CD4-positive, alpha-beta memory T cell (primary cell): ENCODE measurements at places on chromosomes 12 and 14. TPM values are rescaled to one million over a fixed set of nuclear protein-coding genes. Genes with fewer than 3 reads are reported as not detected.

KRT83 gene
- not detected for polyA plus RNA-seq

TOMM20L gene
- not detected for polyA plus RNA-seq

DNA sequence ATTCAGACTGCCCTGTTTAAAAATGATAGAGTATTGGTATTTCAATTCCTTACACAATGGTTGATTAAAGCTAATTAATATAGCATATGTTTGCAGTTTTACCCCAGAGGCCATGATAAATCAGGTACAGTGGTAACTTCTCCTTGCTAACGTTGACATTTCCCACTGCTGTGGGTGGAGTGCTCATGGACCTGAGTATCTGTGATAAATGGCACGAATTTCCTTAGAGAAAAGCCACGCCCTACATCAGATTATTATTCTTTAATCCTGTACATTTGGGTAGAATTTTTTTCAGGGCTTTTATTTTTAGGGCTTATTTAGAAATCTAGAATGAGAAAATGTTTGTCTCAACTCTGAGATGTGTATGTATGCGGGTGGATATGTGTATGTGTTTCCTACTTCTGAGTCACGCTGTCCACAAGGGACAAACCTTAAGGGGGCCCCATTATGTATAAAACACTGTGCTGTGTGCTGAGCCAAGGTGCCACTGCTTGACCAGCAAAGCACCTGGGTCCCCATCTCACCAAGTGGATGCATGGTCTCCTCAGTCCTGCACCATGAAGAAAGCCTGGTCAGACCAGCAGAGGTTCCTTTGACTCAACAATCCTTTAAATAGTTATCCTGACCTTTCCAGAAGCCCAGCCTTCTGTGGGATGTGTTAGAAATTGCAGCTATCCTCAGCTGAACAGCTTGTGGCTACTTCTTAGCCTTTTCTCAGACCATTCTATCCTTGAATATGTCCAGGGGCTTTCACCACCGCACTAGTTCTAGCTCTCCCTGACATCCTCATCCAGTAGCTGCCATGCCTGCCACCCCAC, 57.9 kb upstream of the STK38L start:
- H3K27ac ChIP-seq = no peak overlapping the region
- H3K4me3 ChIP-seq = no peak overlapping the region
- H3K36me3 ChIP-seq = no peaks in the 10 kb centered on the region

DNA sequence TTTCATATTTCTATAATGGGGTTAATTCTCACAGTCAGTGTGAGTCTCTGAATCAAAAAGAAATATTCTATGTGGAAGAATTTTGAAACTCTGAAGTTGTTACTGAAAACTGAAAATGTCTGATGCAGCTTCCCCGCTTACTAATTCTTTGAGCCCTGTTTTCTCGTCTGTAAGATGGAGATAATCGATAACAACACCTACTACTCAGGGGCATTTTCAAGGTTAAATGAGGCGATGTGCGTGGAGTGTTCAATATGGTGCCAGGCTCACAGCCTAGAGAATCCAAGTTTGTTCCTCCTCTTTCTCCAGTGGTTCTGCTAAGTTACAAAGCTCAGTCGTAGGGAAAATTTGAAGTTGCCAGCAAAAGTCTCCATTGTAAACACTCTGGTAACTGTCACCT, 391.4 kb downstream of the FUT8 start:
- no peak overlapping the region for H3K27ac ChIP-seq
- no peaks in the 10 kb centered on the region for H3K36me3 ChIP-seq
- no peaks in the 10 kb centered on the region for H3K4me1 ChIP-seq
- H3K4me3 ChIP-seq = no peak overlapping the region
- H3K27me3 ChIP-seq = no peaks in the 10 kb centered on the region

GRCh38 chr14:31855262-31855661, 221.8 kb upstream of the ARHGAP5 start:
- H3K27me3 ChIP-seq = no peaks in the 10 kb centered on the region
- no peak for DNase-seq

DNA sequence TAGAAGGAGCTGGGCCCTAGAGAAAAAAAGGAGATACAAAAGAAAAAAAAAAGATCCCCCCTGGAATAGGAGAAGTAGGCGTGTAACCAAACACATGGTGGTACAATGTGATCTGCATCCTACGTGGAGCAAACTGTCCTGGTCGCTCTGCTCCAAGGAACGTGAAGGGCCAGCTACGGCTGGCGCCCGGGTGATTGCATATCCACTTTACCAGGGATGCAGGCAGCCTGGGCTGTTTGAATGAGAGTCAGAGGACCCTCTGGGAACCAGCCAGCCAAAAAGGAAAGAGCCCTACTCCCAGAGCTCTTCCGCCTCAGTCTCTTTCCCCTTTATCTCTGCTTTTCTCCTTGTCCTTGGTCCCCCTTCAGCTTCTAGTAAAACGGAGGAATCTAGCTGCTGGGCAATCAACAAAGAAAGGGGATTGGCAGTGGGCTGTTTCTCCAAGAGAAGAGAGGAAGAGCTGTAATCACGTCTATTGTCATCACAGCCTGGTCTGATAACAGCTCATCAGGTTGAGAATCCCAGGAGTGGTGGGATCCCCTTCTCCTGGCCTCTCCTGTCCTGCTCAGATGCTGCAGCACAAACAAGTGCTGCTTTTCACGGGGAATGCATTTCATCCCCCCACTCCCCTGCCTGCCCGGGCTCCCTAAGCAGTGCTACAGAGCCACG, 156.0 kb downstream of the ADCK1 start:
- H3K4me3 ChIP-seq = no peak overlapping the region
- no peak for DNase-seq
- no peak overlapping the region for H3K27ac ChIP-seq
- H3K36me3 ChIP-seq = no peaks in the 10 kb centered on the region

DNA sequence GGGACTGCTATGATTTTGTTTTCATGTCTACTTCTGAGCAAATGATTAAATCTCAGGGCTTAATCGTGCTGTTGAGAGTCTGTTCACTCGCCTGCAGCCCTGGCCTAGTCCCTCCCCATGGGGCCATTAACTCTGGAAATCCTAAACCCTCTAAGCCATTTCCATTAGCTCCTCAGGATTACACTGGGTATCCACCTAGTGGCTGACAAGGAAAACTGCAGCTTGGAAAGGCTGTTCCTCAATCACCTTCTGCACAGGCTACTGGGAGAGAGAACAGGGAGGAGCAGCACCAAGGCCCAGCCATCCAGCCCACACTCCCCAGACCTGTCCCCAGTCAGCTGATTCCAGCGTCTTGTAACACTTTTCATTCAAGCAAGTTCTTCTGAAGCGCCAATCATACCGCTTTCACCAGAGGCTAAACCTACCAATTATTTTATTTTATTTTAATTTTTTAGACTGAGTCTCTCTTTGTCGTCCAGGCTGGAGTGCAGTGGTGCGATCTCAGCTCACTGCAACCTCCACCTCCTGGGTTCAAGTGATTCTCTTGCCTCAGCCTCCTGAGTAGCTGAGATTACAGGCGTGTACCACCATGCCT, 48.7 kb downstream of the NEUROD4 start:
- no peak overlapping the region for H3K27ac ChIP-seq

- H3K4me1 ChIP-seq = no peaks in the 10 kb centered on the region
- no peak overlapping the region for H3K27ac ChIP-seq
- no peaks in the 10 kb centered on the region for H3K36me3 ChIP-seq
- no peaks in the 10 kb centered on the region for H3K27me3 ChIP-seq
Measured at GRCh38 chr12:38915429-38916182, 10.2 kb upstream of the CPNE8 start.

DNA sequence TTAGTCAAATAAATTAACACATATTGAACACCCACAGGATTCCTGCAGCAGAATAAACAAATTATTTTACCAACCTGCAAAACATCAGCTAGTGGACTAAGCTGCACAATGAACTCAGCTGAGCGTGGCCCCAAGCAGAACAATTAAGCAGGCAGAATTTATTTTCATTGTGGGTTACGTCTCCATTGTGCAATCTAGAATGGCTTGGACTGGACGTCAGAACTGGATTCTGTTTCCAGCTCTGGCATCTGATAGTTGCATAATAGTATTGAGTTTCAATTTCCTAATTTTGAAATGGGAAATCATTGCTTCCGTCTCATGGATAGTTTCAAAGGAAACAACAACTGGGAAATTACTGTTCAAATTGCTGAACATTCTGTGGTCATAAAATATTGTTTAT, 35.5 kb upstream of the RERG start:
- no peaks in the 10 kb centered on the region for H3K27me3 ChIP-seq
- H3K36me3 ChIP-seq = no peaks in the 10 kb centered on the region
- no peaks in the 10 kb centered on the region for H3K4me1 ChIP-seq
- no peak for DNase-seq
- H3K4me3 ChIP-seq = no peak overlapping the region

DNA sequence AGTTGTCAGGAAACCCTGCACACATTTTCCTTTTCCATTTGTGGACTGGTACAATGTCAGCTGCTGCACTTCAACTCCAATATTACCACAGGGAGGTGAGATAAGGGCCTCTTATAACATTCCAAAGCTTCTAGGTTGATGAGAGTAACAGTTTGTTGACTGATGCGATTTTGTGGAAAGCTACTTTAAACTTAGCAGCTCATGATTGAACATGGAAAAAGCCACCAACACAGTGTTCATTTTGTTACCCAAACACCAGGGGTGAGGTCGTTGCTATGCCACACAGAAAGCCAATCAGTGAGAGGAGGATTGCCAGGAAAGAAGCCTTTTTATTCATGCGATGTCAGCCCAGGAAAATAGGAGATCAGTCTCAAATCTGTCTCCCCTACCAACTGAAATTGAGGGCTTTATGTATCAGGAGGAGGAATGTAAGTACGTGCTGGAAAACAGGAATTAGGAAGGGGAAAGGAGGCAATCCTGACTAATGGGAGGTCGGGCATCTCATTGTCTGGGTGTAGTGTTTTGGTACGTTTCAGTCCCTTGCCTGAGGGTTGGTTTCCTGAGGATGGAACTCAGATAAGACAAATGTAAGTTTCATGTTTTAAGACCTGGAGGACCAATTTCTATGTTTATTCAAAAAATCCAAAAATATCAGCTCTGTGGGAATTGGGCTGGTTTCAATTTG, 92.7 kb upstream of the PLEKHA5 start:
- no peaks in the 10 kb centered on the region for H3K4me1 ChIP-seq
- H3K36me3 ChIP-seq = no peaks in the 10 kb centered on the region
- no peak overlapping the region for H3K27ac ChIP-seq
- no peaks in the 10 kb centered on the region for H3K27me3 ChIP-seq
- no peak overlapping the region for H3K4me3 ChIP-seq

DNA sequence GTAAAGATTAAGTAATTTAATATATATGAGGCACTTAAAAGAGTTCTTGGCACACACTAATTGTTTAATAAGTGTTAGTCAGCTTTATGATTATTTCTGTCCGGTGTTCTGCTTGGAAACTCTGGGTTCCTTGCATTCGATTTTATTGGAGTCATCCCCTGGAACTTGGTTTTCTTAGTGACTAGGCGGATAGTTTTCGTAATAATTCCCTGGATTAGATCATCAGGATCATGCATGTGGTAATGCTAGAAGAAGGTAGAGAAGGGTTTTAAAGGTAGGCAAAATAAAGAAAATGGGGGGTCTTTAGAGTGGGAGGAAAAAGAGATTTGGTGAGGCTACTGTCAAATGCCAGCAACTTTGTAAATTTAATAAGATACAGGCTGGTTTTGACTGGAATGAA, 88.4 kb downstream of the MYF5 start:
- H3K4me1 ChIP-seq = no peaks in the 10 kb centered on the region
- H3K4me3 ChIP-seq = no peak overlapping the region
- H3K27me3 ChIP-seq = no peaks in the 10 kb centered on the region
- H3K36me3 ChIP-seq = no peaks in the 10 kb centered on the region
- no peak for DNase-seq
- no peak overlapping the region for H3K27ac ChIP-seq

DNA sequence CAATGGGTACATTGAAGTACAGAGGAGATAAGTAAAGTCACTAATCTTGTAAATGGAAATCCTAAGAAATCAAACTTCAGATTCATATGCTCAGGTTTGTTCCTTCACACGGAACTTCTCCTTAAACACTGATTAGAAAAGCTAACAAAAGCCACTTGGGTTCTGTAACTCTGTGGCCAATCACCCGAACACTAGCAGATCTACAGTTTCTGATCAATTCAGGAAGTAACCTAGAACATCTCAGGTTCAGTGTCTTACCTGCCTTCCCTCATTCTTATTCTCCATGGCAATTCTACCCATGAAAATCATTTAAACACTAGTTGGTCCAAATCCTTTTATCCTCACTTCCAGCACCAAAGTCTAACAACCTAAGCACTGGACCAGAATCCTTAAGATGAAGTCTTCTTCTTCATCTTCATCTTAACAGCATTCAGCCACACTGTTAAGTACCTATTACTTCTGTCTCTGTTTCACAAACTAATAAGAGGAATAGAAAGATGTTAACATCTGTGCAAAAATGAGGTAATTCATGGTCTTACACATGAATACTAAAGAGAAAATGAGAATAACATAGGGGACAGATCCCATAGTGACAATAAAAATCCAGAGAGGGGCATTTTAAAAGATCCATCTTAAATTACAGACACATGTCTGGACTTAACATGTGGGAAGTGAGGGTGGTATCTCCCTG, 184.5 kb downstream of the SSPN start:
- no peak overlapping the region for H3K27ac ChIP-seq
- H3K27me3 ChIP-seq = no peaks in the 10 kb centered on the region
- DNase-seq = no peak
- H3K4me1 ChIP-seq = no peaks in the 10 kb centered on the region

DNA sequence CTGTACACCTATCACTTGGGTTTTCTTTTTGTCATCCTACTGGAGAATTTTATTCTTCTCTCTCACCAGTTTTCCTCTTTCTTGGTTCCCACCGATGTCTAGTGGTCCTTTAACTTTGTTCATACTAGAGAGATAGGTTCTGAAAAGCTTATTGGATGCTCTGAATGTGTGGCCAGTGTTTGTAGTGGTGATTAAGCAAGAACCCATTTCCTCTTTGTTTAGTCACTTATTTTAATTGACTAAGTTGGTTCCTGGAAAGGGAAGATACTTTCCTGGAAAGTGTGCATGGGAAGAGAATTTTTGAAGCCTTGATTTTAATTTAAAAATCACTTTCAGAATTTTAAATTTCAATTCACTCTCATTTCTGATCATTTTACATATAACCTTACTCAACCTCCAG, 127.2 kb downstream of the OTOGL start:
- H3K27me3 ChIP-seq = no peaks in the 10 kb centered on the region
- H3K27ac ChIP-seq = no peak overlapping the region
- H3K4me1 ChIP-seq = no peaks in the 10 kb centered on the region
- DNase-seq = no peak
- no peaks in the 10 kb centered on the region for H3K36me3 ChIP-seq
- H3K4me3 ChIP-seq = no peak overlapping the region

DNA sequence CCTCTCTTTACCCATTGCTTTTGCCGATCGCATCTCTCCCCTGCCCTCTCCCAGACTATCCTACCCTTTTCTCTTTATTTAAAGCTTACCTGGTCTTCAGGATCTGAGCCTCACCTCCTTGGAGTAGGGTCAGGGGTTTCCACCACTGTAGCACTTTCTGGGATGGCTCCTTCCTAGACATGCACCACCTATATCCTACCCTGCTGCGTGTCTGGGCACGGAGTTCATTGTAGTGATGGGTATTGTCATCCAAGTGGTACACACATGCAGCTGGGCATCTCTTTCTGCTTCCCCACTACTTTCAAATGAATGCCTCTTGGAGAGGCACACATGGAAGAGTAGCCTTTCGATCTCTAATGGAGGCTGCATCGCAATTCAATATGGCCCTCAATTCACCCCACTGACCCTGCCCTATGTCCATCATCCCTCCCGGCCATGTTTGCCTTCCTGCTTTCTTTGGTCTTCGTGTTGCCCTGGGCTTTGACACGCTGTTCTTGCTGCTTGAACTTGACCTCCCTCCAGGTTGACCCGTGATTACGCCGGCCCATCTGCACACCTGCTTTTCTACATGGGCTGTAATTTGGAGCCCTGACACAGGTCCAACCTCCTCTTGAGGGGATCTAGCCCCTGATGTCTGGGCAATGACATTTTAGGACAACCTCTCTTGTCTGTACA, 10.9 kb downstream of the SERPINA11 start:
- no peak overlapping the region for H3K27ac ChIP-seq
- H3K36me3 ChIP-seq = no peaks in the 10 kb centered on the region
- no peak for DNase-seq
